MM.1S (cell line): ENCODE measurements at places on chromosomes 1 and 21.

- no peak for DNase-seq
Measured at GRCh38 chr1:34867415-34867814, 7.9 kb upstream of the SMIM12 start.

DNA sequence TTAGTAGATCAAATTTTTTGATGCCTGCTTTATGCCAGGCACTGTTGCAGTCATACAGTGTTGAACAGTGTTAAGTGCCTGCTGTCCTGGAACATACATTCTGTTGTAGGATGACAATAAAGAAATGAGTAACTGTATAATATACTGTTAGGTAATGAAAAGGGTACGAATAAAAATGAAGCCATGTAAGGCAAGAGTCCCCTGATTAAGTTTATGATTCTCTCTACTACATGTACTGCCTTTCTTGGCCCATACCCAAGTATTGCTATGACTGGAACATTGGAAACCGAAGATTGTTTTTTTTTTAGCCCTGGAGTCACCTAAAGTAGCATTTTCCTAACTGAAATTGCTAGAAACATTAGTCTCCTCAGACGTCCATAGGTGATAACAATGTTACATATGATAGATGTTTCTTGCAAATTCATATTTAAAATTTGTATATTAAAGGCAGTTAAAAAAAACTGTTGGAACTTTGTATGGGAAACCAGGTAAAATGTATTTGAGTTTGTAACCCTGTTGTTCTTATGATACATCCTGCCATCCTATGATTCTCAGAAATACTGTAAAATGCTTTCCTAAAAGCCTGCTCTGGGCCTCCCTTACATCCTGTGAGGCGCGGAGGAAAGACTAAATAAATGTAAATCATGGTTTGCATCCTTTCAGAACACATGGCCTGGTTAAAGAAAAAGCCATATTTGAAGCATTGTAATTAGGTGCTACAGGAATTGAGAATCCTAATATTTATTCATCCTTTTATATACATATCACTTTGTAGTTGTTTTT, 5.8 kb downstream of the ATP5PB start:
- no peak for DNase-seq

- no peak for DNase-seq
Measured at GRCh38 chr1:92500552-92500951, 13.8 kb upstream of the GFI1 start.

DNA sequence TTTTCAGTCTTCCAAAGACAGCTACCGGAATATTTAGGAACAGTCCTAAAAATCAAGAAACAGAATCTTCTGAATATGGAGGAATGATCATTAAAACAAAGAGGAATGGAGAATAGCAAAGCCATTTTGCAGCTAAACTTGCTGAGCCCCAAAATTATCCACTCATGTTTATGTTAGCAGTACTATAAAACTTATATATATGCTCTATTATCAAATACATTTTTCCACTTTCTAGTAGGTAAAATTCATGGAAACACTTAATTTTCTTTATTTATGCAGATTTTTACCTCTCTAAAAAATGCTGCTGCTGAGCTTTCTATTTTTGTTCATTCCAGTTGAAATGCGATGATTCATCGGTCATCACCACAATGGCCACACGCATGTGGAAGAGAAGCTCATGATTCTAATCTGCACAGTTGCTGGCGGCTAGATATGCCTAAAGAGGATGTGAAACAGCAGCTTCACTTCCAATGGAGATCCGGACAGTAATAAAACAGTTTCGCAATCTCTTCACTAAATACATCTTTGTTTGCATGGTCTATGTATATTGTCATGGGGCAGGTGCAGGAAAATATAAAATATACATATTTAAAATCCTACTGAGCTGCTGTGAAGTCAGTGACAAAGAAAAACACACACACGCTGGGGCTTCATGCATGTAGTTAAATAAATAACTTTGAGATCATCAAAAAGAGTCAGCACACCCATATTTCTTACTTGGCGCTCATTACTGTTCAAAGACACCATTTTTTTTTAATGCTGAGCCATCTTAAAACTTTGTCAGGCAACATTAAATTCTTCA, 292.2 kb downstream of the SMYD3 start:
- peak; percentile 94 for DNase-seq

- DNase-seq: no peak
Measured at GRCh38 chr1:229893762-229894444, 173.1 kb upstream of the GALNT2 start.

GRCh38 chr1:236239092-236239585, 42.6 kb downstream of the ERO1B start:
- DNase-seq: no peak

GRCh38 chr1:149997585-149998262, 12.8 kb downstream of the OTUD7B start:
- DNase-seq: peak; percentile 85
